ENCODE measurements at places on chromosomes 11 and 22.
A peak's percentile ranks its signal among the peaks of the same experiment; 100 is the strongest.

- DNase-seq, result no peak
Measured at GRCh38 chr11:64072871-64073270, 37.1 kb downstream of the FLRT1 start.

- peak; percentile 17 for DNase-seq
Measured at GRCh38 chr22:33841281-33842005, 78.8 kb downstream of the LARGE1 start.

- no peak for DNase-seq
Measured at GRCh38 chr22:47010211-47010610, 247.8 kb downstream of the TBC1D22A start.

- DNase-seq, result no peak
Measured at GRCh38 chr11:107457205-107457557, 444 bp downstream of the CWF19L2 start.

DNA sequence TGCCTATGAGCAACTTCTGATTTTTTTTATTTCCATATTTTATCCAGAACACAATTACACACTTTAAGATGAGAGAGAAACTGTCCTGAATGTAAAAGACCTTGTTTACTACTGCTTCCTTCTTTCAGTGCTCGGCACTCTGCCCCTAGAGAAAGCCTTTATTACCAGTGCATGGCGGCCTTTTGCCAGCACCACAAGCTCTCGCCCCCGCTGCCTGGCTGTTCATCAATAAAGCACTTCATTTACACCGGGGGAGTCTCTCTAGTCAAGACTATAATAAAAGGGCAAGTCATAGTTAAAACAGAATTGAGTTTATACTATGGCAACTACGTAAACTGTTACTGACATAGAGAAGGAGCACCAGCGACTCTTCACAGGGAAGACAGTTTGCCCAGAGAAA, 259.5 kb downstream of the CADM1 start:
- DNase-seq, result no peak

DNA sequence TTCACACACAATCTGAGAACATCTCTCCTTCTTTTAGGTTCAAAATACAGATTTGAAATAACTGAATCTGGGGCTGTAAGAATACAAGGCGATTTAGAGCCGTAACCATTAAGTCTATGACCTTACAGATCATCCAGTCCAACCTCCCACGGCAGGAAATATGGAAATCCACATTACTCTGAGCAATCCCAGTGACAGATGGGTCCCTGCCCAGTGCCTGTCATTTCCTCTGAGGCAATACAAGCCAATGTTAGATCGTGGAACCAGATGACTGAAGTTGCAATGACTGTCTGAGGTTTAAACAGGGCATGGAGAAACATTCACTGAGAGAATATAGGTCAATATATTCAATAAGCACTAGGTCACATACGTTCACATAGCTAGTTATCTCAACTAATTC, 77.4 kb upstream of the OR5AK2 start:
- DNase-seq, result no peak

GRCh38 chr11:44622721-44623258, 57.3 kb downstream of the CD82 start:
- DNase-seq, result no peak
